ENCODE measurements at places on chromosomes 13 and 19.

DNA sequence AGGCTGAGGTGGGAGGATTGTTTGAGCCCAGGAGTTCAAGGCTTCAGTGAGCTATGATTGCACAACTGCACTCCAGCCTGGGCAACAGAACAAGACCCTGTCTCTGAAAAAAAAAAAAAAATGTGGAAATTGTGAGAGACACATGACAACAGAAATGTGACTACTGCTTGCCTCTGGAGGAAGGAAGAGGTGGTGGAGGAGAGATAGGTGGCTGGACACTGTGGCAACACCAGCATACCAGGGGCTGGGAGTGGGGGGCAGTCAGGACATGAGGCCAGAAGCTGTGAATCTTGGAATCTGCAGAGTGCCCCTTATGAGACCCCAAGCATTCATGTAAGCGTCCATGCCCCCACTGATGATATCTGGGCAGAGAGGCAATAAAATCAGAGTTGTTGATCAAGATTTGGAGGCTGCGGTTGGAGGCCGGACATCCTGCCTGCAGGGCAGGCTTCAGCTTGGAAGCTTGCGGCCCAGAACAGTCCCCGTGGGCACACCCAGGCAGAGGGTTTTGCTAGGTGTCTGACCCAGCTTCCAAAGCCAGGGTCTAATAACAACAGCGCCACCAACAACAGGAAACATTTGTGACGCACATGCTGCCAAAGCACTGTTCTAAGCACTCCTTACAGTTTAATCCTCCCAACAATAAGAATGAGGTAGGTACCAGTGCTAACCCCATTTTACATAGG, 16.9 kb downstream of the FAM187B start:
- peak; percentile 73 for DNase-seq

GRCh38 chr19:16030964-16031871, 45.1 kb upstream of the TPM4 start:
- peak; percentile 47 for DNase-seq

DNA sequence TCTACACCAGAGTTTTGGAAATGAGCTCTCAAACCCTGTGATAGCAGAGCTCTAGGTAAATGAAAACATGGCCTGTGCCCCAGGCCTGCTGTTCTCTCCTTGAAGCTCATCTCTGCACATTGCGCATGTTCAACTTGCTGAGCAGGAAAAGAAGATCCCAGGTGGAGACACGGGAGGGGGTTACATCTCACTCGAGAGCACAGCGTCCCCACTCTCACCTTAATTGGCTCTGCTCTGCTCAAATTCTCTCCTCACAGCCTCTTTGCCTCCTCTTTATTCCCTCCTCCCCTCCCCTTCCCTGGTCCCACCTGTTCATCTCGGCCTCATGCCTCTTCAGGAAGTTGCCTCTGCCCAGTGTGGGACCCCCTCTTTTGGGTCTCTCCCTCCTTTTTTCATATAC, 44.7 kb downstream of the RGCC start:
- no peak for DNase-seq

- no peak for DNase-seq
Observed at GRCh38 chr19:12656899-12657571, 9.5 kb downstream of the MAN2B1 start.

GRCh38 chr13:24353736-24354135, 44.4 kb downstream of the C1QTNF9 start:
- DNase-seq: no peak

DNA sequence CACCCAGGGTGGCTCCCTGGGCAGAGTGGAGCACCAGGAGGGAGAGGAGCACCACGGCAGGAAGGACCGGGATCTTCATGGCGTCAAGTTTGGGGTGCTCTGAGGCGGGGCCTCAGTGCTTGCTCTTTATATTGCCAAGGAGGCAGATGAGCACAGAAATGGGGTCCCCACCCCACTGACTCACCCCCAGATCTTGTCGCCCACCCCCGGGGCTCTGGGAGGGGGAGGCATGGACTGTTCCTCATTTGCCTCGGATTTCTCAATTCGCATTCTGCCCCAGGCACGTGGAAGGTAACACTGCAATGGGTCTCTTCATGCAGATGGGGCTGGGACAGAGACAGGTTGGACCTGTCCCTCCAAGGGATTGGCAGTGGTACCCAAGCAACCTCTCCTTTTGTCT, at the start of gene KRTDAP:
TSS of gene KRTDAP (minus strand) at position 101 of the 400 bp plus-strand sequence. CDS start at position 79, 22 bp downstream.
- DNase-seq: no peak

GRCh38 chr13:98958443-98958794, 19.4 kb downstream of the DOCK9 start:
- DNase-seq: no peak

GRCh38 chr19:45681391-45682015, 10.2 kb downstream of the SNRPD2 start:
- DNase-seq: peak; percentile 92

GRCh38 chr19:46125447-46125846, 959 bp upstream of the IGFL3 start:
- DNase-seq: no peak

DNA sequence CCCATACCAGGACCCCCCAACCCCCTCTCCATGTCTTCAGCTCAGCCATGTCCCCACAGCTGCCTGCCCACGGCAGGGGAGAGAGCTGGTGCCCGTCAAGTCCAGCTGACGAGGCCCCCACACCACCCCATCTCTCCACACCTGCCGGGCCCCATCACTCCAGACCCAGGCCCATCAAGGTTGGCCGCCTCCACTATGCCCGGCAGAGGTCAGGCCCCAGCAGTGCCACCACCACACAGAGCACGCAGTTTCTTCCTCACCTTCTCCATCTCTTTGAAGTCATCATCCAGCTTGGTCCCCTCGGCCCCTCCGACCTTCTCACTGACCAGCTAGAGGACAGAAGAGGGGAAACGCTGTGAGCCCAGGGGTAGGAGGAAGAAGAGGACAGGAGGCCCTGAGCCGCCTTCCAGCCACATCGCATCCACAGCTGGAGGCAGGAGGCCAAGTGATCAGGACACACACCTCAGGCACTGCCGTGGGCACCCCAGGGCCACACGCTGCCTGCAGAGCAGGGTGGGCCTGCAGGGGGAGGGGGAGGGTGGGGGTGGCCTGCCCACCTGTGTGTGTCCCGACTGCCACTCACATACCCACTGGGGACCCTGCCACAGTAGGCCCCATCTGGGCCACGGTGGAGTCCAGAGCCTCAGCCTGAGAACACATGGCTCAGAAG, 23.4 kb downstream of the MPND start:
- no peak for DNase-seq

DNA sequence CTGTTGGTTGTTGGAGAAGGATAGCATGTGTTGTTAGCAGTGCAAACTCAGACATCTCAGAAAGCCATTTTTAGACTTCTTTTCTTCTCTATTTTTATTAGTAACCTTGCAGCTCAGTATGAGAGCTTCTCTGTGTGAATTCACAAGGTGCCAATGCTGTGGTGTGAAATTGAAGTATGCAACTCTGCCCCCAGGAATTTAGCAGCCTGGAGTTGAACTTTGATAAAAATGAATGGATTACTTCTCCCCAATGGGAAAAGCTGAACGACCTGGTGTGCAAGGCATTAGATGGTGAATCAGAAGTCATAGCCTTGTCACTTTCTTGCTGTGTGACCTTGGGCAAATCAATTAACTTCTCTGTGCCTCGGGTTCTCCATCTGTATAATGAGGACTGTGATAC, 512.3 kb upstream of the PCDH9 start:
- no peak for DNase-seq

DNA sequence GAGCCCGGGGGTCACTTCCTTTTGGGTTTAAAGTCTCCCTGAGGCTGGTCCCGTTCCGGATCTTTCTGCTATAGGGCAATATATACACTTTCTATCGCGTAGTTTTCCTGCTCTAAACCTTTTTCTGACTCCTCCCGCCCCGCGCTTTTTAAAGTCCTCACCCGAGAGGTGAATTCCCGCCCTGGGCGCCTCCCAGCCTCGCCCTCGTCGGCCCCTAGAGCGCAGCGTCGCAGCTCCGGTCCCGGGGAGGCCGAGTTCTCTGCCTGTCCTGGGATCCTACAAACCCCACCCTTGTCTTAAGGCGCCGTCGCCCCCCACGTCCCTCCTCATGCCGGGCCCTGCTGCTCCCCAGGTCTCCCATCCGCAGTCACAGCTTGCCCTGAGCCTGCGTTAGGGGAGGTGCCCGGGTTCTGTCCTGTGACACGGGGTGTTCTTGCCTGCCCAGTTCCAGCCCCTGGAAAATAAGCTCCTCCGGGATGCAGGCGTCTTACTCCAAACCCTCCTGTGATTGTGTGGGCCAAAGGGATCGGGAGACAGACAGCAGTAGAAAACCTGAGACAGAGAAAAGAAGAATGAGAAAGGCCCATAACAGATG, 491 bp downstream of the ZNF525 start:
- DNase-seq: no peak

DNA sequence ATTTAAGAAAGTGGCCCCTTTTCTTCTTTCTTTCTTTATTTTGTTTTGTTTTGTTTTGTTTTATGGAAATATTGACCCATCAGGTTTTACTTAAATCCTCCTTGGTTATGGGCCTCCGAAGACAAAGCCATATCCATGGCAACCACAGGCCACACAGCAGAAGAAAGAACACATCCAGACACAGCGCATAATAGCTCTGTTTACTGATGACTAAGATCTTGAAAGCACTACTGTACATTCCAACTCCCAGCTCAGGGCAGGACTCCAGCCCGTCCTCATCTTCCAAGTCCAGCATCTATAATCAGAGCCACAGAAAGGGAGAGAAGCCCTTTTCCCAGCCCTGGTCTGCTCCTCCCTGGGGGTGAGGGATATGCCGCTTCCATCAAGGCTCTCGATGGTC, 84.3 kb downstream of the NUFIP1 start:
- peak; percentile 81 for DNase-seq

- peak; percentile 84 for DNase-seq
Observed at GRCh38 chr19:19361075-19361594, 40.5 kb downstream of the MAU2 start.

DNA sequence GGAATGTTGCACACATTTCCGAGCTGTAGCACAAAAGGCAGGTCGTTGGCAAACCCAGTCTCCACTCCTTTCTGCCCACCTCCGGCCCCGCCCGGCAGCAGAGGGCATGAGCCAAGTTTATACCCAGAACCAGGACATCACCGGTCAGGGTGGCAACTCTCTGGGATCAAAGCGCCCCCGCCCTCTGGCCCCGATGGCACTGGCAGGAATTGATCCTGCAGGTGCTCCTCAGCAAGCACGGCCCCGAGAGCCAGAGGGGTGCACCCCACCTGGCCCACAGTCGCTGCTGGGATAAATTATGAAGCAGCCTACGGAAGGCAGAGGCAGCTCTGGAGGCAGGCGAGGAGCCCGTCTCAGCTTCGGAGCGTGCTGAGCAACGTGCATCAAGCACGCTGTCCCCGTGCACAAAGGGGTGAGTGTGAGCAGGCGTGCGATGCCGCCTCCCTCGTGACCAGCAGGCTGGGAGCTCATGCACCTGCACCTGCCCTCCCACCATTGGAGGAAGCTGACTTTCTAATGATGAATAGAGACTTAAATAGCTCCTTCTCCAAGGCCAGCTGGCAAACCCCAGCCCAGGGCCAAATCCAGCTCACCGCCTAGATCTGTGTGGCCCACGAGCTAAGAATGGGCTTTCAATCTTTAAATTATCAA, 25.7 kb downstream of the SHC2 start:
- no peak for DNase-seq

GRCh38 chr13:93786846-93787489, 560.4 kb downstream of the GPC6 start:
- DNase-seq: no peak

DNA sequence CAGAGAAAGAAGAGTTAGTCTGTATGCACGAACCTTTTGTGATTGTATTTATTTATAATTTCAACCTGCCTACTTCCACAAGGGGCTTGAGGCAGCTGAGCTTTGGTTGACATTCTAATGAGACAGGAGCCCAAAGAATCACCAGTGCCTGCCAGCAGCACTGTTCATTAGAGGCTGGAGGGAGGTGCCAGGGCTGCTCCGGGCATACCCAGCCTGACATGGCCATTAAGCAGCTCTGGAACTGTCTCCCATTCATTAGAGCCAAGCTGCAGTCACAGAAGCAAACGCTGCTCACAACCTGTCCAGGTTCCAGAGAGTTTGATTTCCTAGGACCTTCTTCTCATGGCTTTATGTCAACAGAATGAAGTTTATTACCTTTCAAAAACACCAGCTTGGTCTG, 425.5 kb downstream of the RFC3 start:
- no peak for DNase-seq

- DNase-seq: no peak
Observed at GRCh38 chr13:112784811-112785482, 95.1 kb downstream of the ATP11A start.

DNA sequence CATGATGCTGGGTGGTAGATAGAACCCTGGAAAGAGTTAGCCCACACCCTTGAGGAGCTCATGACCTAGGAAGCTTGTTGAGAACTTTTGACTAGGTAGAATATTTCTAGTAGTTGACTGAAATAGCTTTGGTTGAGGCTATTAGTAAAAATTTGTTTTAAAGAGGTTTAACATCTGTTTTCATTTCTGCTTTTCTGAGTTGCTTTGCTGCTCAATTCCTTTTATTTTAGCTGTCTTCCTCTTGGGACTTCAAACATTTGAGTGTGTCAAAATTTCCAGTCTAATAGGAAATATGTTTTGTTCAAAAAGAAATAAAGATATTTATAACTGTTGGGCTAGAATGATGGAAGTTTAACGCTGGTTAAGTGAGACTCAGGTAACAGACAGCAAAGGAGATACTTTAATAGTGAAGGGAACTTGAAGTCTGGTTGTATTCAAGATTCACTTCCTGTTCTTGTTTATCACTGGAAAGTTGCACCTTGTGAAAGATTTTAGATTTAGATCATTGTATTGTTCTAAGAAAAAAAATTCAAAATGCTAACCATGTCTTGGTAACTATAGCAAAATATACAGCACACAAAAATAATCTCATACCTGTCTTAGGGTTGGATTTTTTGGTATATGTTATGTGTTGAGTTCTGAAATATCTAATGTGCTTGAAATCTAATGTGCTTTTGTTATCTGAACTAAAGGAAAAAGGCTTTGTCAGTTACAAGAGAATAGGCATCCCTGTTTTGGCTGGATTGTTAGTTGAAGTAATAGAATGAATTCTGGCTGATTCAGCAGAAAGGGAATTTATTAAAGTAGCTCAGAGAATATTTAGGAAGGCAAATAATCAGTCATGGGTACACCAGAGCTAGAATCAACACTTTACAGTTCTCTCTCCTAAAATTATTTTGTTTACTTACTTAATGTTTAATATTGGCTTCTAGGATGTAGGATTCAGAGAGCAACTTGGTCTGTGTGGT, 24.4 kb upstream of the GPR18 start:
- DNase-seq: no peak

GRCh38 chr19:46009530-46010510, 13.0 kb downstream of the PGLYRP1 start:
- DNase-seq: no peak
